ENCODE measurements at places on chromosomes 3 and 15.

- peak; percentile 57 for DNase-seq
Measured at GRCh38 chr3:172516318-172517214, 6.7 kb downstream of the TNFSF10 start.

DNA sequence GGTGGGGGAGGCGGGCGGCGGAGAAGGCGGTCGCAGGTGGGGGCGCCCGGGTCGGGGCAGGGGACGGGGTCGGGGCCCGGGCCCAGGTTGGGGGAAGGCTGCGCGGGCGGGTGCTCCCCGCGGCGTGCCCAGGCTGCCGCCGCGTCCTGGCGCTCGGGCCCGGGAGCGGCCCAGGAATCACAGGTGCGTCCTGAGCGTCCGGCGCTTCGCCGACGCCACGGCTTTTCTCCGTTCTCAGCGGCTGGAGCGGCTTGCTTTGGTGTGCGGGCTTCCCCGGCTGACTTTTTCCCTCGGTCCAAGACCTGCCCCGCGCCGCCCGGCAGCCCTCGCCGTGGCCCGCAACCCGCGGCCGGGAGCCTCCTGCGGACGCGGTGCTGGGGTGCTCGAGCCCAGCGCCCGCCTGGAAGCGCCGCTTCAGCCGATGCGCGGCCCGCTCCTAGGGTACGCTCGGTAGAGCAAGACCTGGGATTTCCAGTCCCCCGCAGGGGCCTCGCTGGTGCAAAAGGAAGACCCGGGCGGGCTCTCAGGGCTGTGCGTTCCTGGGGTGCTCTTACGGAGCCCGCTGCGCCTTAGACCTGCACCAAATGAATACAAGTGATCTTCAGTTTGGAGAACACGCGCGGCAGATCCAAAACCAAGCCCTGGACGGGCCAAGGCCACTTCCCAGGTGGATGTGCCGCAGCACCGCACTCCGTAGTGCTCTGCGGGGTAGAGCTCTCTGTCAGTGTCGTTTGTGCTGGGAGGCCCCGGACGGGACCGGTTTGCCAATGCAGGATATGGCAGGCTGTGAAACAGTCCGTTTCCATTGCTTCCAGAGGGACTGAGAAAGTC lies 639 bp downstream of the NIPA1 start:
- DNase-seq, result peak; percentile 59

GRCh38 chr3:174937478-174937877 lies 78.3 kb downstream of the NAALADL2 start:
- no peak for DNase-seq

- no peak for DNase-seq
Measured at GRCh38 chr3:112633191-112633590, 7.8 kb downstream of the CCDC80 start.

DNA sequence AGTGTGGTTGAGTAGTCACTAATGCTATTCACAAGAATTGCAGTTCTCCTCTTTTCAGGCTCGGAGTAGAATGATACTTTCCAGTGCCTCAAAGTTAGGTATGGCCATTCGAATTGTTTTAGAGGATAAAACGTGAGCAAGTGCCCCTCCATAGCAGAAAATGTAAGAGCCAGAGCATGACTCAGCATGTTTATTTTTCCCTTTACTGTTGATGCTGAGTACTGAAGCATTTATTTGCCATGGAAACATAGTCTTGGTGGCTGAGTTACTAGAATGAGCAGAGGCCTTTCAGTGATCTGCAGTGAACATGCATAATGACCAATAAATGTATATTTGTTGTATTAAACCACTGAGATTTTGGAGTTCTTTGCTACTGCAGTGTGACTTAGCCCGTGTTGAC lies 540.6 kb downstream of the NLGN1 start:
- DNase-seq, result no peak

DNA sequence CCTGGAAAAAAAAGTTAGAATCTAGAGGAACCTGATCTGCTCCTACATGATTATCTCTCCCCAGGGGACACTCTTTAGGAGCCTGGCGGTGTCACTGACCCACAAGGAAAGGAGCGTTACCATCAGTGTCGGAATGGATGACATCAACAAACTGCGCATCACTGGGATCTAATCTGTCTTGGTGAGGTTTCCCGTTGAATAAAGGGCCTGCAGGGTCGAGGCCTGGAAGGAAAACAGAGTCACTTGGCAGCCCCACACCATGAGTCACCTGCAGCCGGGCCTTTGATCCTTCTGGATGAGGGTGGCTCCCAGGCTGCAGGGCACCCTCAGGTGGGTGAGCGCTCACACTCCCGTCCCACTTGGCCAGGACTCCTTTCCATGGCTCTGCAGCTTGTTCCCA lies 25.0 kb downstream of the LIPH start:
- no peak for DNase-seq

- DNase-seq, result no peak
Measured at GRCh38 chr3:152317956-152318355, 49.2 kb downstream of the MBNL1 start.

DNA sequence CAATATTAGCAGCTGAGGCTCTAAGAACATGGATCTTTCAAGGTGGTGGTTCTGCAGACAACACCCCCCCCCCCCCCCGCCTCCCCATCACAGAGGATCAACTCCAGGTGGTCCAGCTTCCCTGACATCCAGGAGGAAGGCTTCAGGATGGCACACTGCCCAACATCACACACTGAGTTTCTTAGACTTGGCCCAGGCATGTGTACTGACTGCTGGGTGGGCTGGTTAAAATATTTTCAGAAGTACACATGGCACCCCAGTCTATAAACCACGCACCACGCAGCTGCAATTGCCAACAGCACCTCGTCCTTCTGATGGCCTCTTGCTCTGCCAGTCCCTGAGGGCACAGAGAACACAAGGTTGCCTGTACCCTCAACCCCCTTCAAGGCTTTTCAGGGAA lies 22.1 kb downstream of the SRPRB start:
- peak; percentile 30 for DNase-seq

- no peak for DNase-seq
Measured at GRCh38 chr3:50494126-50494525, 9.3 kb downstream of the CACNA2D2 start.

DNA sequence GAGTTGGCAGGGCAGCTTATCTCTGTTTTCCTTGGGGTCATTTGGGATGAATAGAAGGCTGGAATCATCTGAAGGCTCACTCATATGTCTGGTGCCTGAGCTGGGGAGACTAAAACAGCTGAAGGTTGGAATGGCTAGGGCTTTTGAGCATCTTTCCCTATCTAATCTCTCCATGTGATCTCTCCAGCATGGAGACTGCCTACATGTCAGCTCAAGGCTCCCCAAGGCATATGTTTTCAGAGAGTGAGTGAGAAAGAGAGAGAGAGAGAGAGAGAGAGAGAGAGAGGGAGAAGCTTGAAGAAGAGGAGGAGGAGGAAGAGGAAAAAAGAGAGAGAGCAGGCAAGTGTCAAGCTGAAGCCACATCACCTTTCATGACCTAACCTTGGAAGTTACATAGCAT lies 143.4 kb downstream of the EBLN2 start:
- DNase-seq, result no peak

GRCh38 chr3:133783762-133784161 lies 21.9 kb upstream of the SRPRB start:
- DNase-seq, result no peak

GRCh38 chr3:37535526-37536432 lies 325.9 kb upstream of the CTDSPL start:
- DNase-seq, result peak; percentile 55

DNA sequence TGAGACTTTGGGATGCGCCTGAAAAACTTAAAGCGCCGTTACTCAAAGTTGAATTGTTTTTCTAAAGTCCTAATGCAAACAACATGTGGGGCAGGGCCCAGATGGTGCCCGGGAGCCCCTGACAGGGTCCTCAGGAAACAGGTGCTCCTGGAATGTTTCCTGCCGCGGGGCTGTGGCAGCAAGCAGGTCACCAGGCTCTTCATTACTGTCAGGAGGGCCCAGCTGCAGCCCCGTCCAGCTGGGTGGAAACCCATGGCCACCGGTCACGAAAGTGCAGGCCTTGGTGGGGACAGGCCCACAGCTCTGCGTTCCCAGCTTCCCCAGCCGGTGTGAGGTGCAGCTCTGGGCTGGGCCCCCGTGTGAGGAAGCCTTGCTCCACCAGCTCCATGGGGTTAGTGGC lies 63.9 kb upstream of the GATA2 start:
- DNase-seq, result no peak

DNA sequence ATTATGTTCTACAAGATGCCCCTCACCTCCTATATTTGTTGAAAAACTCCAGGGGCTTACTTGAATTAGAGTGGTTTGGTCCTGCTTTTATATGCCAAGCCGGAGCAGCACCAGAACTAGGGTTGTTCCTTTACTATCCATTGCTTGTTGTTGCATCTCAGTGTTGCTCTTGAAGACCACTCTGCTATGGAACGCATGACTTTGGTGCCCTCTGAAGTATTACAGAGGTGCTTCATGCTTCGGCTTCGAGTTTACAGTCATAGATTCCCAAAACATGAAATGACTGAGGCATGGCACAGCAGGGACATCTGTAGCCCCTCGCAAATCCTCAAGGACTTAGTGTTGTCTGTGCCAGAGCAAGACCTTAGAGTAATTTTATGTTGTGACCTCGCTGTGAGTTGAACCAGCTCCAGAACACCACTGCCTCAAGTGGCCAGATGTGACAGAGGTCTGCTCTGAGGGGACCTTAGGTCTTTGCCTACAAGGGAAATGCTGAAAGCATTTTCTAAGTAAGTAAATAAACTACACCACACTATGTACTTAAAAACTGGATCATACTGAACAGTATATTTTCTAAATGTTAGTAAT lies 67.2 kb upstream of the SIAH2 start:
- DNase-seq, result no peak

- DNase-seq, result no peak
Measured at GRCh38 chr3:122085673-122086072, 30.5 kb downstream of the CD86 start.

DNA sequence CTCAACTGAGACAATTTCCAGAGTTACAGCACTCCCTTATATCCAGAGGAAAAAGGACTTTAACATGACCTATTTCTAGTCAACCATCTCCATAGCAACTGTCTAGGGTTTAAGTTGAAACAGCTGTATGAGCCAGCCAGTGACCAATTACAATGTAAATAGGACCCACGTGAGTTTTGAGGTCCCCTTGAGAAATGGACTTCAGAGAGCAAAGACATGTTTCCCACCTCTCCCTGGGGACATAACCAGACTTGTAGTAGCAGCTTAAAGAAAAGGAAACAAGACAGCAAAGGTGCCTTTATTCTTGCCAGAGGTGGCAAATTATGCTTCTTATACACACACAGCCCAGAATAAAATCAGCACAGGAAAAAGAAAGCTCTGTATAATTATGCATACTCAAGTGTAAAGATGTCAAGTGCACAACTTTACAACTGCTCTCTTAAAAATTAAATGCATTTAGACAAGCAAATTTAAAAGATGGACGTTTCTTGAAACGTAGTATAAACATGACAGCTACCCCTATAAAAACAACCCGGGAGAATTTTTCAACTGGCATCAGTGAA lies 40.2 kb downstream of the SUMF1 start:
- no peak for DNase-seq

GRCh38 chr15:100939791-100940190 lies 20.6 kb downstream of the LRRK1 start:
- no peak for DNase-seq

DNA sequence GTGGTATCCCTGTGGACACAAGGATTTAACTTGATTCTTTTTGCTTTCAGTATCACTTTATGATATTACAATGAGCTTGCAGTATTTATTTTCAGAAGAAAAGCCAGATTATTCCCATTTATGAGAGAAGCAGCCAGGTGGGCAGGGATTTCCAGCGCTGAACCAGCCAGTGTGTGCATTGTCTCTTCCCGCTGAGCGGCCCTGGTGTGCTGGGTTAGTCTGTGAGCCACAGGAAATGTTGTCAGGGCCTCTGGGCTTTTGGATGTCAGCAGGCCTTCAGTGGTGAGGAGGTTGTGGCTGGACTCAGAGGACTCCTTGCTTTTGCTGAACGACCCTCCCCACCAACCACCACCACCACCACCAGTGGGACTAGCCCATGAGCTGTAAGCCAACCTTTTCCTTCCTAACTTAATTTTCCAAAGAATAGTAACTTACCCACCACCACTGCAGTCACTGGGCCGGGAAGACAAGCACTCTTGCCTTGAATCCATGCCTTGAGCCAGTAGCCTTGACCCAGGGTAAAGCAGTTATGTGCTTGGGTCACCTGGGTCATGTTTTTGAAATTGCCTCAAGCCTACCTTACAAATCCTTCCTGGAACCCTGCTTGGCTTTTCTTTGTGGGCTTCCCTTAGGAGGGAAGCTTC lies 33.1 kb downstream of the FLNB start:
- peak; percentile 45 for DNase-seq
